ENCODE measurements at places on chromosomes 7 and 10. TPM values are rescaled to one million over a fixed set of nuclear protein-coding genes. Genes with fewer than 3 reads are reported as not detected.
A peak's percentile ranks its signal among the peaks of the same experiment; 100 is the strongest.

DNA sequence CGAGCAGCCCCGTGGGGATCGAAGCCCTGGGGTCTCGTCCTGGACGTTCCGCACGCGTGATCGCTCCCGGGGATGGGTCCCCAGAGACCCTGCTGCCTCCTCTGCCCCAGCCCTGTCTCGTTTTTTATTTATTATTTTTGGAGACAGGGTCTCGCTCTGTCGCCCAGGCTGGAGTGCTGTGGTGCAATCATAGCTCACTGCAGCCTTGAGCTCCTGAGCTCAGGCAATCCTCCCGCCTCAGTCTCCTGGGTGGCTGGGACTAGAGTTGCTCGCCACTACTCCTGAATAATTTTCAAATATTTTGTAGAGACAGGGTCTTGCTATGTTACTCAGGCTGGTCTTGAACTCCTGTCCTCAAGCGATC lies 319 bp upstream of the STX1A start:
- DNase-seq, result peak; percentile 25

DNA sequence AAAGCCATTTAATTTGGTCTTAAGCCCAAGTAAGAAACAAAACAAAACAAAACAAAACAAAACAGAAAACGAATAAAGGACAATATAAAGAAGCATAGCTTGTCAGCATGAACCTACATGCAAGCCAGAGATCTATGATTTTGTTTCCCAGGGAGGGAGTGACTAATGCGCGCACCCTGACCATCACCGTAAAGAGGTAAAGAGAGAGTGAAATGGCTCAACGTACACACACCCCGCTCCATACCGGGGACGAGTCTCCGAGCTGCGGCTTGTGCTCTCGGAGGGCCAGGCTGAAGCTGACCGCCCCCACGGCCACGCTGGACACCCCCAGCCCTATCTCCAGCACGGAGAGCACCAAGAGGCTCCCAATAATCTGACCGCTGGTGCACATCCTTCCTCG lies 1.1 kb downstream of the TMEM196 start:
- no peak for DNase-seq

DNA sequence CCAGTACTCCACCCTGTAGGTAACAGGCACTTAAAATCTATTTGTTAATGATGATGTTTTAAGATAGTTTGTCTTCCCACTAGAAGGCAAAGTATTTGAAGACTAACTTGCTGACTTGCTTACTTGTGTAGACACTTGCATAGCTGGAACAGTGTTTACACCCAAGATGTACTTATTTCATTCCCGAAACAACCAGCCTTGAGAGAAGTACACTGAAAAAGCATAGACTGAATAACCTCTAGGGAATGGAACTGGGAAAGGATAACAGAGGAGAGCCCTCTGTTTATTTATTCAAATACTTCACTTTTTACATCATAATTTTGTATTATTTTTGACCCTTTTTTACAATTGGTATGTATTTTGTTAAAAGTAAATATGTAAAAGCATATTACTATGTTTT lies 33.1 kb upstream of the TMEM26 start:
- DNase-seq, result no peak

Gene VPS41
- total RNA-seq, result 68.3 TPM

DNA sequence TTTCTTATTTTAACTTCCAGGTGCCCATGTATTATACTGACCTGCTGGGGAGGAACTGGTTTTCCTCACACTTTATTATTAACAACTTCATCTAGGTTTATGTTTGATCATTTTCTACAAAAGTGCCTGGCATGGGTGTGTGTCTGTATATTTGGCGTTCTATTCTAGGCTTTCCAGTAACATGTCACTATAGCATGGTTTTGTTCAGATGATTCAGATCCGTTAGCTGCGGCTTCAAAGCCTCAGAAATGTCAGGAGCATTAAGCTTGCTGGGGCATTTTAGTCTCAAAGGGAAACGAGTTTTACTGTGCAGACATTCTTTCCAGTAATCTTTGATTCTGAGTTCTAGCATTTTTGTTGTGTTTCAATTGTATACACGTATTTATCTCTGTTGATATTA lies 2.3 kb downstream of the INPP5A start:
- no peak for DNase-seq

Gene SH3PXD2A
- 17.5 TPM for total RNA-seq
